RWPE1 (cell line): ENCODE measurements at places on chromosomes 4 and X.

DNA sequence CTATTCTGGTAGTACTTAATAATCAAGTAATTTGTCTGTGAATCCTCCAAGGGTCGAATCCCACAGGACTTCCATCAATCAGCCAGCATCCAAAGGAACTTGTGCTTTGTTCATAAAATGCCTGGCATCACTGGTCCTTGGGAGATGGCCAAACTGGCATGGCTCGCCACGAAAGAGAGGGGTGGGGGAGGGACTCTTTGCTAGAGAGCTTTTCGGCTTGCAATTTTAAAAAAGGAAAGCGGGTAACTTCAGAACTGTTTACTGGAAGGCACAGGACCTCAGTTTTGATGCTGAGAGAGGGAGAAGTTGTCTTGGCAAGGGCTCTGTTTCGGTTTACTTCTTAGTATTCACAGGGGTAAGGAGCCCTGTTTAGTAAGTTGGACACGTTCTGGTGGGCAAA is 79.4 kb upstream of the FHL1 start:
- DNase-seq, result no peak

DNA sequence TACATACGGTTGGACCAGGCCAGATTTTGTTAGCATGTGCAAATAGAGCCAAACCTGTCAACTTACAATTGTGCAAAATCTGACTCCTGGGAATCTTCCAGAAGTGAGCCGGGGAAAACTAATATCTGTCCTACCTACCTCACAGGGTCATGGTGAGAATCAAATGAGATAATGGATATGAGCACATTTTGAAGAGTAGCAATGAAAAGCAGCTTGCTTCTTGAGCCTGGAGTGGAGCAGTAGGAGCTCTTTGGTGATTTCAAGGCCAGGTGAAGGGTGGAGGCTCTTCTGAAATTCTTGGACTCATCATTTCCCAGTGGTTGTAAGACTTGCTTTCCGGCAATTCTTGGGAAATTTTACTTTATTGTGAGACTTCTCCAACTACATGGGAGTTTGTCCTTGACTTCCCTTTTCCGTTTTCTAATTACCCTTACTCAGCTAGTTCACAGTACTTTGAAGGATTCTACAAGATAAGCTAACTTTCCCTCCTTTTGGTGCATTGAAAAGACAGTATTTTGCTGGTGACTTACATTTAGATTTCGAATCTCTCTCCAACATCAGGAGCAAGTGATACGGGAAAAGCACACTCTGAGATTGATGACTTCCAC is 12.2 kb downstream of the PLAC1 start:
- no peak for DNase-seq

DNA sequence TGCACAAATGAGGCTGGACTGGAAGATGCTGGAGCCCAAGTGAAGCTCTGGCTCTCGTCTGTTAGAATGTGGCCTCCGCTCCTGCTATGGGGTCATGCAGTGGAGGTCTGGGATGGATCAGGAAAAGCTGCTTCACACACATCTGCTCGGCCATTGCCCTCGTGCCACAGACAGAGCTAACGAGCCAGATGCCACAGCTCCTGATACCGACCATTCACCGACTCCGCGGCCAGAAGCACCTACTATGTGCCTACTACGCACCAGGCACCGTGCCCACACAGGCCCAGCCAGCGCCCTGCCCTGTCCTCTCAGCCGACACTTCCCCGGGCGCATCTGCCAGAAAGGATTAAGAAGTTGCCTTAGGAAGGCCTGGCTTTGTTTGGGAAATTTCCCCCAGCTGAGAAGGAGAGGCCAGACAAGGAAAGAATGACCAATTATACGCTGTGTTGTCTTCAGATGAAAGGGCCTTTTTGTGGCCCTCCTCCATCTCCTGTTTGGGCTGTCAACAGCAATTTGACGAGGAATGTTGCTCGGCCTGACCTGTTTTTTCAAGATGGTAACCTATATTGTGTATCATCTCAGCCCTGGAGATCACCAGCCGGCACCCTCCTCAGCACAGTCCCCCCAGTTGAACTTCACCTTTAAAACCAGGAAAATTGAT is 34.3 kb downstream of the HMX1 start:
- DNase-seq, result no peak

DNA sequence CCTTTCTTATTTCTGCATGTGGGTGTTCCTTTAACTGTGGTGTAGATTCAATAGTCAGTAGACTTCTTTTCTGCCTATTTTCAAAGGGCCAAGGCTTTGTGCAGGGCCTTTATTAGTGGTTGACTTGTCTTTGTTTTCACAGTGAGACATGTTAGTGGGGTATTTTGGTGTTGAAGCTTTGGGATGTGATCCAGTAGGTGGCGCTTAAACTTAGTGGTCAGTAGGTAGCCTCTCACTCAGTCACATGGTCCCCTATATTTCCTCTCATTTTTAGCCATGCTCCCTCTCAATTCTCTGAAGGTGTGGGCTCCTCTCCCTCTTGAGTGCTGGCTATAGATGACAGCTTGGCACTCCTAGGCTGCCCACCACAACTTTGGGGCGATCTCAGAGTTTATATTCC is 23.4 kb upstream of the SLC10A7 start:
- no peak for DNase-seq

DNA sequence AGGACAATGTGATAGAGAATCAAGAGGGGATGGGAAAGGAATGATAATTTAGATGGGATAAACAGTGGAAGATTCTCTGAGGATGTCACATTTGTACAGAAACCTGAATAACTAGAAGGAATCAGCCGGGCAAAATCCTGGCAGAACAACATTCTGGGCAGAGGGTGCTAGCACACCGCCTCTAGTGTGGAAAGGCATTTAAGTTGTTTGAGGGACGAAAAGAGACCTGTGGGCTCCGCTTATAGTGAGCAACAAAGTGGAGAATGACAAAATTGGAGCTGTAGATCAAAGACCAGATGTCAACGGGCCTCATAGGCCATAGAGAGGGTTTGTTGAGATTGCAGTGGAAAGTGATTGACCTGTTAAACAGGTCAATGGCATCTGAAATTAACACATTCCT is 596.0 kb upstream of the SLIT2 start:
- no peak for DNase-seq

DNA sequence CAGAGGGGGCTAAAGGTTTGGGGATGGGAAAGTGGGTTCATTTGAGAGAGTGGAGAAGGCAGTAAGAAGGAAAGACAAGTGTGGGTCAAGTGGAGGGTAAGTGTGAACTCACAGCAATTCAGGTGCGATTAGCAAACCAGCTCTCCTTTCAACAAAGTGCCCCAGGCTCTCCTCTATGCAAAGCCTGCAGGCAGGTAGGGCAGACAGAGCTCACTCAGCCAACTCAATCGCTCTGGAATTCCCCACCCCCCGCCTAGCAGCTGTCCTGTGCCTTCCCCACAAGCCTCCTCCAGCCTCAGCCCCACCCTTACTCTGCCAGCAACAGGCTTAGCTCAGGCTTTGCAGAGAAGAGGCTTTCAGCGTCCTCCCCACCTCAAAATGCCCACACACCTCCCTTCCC is 14.8 kb upstream of the MAMLD1 start:
- DNase-seq, result no peak

- DNase-seq, result peak; percentile 84
These were observed 30.1 kb upstream of the TMEM154 start for GRCh38 chr4:152709675-152710438.

- no peak for DNase-seq
These were observed 334.5 kb downstream of the GASK1B start for GRCh38 chr4:157838366-157838765.

GRCh38 chr4:51880016-51880915 is 37.3 kb downstream of the DCUN1D4 start:
- no peak for DNase-seq

DNA sequence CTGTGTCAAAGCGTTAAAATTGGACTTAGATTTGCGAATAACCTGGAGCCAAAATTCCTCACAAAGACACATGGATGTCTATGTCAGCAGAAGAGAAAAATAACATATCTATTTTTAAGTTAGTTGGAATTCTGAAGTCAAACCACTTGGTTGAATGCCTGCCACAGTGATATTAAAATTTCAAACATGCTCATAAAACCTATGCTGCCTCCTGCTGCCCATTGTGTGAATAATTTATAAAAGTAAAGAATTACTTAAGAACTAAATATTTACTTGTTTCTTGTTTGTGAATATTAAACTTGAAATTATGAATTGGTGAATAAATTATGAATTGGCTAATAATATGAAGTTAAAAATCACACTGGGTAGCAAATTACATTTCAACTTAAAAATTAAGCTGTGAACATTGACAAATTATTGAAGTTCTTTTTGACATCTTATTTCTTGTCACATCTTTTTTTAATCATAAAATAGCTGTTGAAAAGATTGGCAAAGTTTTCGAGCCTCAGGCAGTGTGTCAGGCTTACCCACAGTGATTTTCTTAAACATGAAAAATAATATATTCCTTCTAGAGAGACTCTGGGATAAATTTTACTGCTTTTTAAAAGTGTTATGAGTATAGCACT is 35.4 kb downstream of the FABP2 start:
- DNase-seq, result no peak

DNA sequence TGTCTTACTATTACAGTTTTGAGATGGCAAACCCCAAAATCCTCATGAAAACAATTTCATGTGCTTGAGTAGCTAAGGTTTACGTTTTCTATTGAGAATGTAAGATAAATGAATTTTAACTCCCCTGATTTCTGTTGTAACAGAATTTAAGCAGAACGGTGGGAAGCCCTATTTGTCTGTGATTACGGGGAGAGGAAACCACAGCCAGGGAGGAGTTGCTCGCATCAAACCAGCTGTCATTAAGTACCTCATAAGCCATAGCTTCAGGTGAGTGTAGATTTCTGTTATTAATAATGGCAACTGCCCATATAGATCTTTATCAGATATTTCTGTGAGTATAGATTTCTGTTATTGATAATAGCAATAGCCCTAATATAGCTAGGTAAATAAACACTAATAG is 44.2 kb upstream of the RHOH start:
- DNase-seq, result no peak

DNA sequence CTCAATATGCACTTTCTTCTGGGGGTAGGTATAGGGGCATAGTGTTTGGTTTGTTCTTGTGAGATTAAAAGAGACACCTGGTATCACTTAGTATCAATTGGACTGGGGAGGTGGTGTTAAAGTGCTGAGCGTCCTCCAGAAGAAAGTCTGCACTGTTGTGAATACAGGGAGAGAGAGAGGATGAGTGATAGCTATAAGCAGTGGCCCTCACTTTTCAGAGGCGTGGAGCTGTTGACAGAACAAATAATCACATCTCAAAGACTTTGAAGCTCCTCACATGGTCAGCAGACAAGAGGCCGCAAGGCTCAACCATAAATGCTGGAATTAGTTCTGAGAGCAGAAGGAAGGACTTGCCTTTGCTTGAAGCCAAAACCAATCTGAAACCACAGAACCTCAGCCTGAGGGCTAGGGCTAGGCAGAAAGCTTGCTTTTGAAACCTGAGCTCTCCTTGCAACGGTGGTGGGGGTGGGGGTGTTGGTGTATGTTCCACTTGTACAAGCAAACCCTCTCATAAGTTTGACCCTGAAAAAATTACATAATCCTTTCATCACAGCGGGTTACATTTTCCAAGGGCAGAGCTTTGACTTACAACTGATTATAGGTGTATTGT is 123.2 kb upstream of the SCML1 start:
- peak; percentile 8 for DNase-seq

DNA sequence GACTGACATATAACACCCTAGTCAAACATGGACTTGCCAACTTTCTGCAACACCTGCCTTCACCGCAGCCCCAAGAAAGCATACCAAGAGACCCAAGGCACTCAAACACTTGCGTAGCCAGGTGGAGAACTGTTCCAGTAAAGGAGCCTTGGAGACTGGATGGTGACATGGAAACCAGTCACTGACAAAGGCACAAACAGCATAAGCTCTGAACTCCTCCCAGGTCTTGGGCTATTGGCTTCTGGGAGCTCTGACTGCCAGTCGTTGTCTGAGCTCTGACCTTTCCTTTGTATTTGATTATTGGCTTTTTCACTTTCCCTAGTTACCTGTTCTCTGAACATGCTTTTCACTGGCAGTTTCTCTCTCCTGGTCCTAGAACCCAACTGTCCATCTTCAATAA is 38.3 kb downstream of the ARAP2 start:
- no peak for DNase-seq

DNA sequence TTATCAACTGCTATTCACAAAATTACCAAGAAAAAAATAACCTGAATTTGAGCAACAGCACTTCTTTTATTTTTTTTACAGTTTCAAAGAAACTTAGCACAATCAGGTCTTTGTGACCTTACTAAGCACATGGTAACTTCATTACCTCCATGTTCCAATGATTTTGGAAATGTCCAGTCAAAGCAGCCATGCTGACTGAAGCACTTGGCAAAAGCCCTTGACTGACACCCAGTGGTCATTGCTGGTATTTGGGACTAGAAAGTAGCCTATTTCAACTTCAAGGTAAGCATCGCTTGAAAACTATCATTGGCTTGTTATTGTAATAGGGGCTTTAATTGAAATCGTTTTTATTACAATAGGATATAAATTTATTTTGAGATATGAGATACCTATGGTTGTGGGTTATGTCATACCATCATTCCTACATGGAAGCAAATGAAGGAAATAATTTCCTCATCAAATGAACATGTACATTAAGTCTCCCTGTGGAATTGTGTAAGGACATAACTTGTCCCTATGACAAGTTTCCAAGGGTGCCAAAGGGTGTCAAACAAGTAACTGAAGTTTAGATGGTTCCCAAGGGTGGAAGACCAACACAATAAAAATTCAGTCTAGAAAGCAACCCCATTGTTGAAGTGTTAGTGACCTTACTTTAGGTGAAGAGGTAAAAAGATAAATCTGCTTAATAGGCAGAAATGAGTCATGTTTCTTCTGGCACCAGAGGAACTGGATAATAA is 15.2 kb upstream of the ANXA10 start:
- DNase-seq, result peak; percentile 42

DNA sequence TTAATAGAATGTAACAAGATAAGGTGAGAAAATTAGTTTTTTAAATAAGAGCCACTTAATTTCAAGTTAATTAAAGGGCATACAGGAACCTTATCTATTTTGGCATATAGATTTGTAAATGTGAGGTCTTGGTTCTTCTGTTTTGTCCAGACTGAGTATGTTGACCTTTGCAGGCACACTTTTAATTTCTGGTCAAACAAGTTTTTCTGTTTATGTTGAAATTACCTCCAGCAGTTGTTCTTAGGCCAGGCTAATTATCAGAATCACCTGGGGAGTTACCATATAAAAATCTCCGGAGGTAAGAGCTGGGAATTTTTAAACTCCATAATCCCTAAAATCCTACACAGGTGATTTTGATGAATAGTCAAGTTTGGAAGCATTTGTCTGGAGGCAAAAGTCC is 227.4 kb upstream of the ANKRD50 start:
- DNase-seq, result peak; percentile 11

DNA sequence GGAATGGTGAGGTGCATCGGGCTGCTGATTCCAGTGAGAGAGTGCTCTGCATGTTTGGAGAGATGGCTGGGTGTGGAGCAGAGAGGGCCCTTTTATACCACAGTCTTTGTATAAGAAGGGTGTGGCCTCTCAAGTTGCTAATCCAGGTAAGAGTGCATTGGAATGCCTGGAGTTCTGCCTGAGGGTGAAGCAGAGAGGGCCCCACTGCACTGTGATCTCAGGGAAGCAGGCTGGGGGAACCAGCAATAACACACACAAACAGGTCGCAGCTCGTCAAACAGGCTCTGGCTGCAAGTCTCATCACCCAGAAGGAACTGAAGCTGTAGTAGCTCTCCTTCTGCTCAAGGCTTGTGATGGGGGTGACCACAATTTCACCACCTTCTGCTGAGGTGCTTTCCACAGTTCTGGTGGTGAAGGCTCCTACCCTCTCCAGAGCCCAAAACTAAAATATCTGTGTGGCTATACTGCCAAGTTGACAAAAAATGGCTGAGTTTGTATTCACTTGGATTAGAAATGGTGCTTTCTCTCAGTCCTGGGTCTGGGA is 687.4 kb upstream of the HS3ST1 start:
- no peak for DNase-seq
